Activated CD8-positive, alpha-beta memory T cell treated with anti-CD3 and anti-CD28 coated beads, Interleukin-2, amount 10 ng/mL, durations not matched to agents 7 days and 5 days (primary cell): ENCODE measurements at places on chromosomes 12 and 14.

GRCh38 chr12:128871516-128871892, 18.2 kb downstream of the GLT1D1 start:
- no peak for DNase-seq

- DNase-seq = no peak
Observed at GRCh38 chr12:110555577-110556406, 27.3 kb downstream of the PPTC7 start.

DNA sequence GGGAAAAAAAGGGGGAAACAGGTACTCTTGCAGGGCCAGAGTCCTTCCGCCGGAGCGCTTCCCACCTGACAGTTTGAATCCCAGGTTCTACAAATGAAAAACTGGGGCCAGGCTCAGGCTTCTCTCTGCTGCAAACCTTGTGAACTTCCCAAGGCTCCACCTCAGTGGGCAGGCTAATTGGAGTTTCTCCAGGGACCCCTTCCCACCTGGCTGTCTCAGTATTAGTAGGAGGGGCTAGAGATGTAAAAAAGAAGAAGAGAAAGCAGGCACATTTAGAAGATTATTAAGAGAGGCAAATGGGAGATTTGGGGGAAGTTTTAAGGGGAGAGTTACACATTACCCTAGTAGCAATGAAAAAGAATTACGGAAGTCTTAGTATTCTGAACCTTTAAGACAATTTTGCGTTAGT, 20.0 kb upstream of the CLEC2D start:
- no peak for DNase-seq

DNA sequence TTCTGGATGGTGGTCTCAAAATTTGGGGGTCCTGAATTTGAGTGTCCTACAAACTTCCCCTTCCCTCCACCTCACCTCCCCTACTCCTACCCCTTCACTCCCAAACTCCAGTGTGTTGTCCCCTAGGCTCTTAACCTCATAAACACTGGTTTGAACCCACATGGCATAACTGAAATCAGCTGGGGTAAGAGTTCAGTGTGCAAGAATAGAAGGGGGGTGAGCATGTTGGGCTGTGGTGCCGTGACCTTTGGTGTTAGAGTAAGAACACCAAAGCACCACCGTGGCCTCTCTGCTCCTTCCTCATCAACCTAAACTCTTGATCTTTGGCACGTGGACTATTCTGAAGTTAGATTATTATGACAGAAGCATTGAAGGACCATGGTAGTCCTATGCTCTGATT, 11.0 kb downstream of the PCBP2 start:
- DNase-seq = no peak

GRCh38 chr12:19498099-19498498, 58.8 kb downstream of the AEBP2 start:
- DNase-seq = no peak

DNA sequence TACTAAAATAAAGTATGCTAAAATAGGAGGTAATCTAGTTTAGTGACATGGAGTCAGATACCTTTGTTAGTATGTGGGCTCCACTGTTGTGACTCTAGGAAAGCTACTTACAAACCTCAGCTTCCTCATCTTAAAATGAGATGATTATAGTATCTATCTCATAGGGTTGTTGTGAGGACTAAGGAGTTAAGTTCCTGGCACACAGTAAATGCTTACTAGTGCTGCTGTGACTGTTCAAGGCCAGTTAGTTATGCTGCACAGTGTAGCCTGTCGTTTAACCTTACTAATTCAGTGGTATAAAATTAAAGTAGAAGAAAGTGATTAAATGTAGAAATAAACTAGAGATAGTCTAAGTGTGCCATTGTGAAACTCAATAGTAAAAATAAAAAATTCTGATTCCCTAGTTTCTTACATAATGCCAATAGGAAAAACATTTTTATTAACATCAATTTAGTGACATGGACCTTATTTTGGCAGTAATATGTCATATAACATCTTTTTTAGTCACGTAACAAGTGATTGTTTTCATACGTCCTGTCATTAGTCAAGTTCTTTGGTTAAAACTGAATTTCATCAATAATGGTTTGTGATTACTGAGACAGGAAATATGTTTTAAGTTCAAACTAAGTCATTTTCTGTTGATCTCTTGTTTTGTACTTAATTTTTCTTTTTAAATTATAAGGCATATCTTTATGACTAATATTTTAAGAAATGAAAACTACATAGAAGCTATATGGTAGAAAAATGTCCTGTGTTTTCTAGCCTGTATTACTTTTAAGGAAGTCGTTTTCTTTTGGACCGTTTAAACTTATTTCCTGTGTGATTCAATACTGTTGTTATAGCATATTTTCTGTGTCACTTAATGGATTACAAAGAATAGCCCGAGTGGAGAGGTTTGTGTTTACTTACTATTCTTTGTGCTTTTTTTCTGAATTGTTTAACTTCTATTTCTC, 74.0 kb downstream of the PCNX1 start:
- no peak for DNase-seq

DNA sequence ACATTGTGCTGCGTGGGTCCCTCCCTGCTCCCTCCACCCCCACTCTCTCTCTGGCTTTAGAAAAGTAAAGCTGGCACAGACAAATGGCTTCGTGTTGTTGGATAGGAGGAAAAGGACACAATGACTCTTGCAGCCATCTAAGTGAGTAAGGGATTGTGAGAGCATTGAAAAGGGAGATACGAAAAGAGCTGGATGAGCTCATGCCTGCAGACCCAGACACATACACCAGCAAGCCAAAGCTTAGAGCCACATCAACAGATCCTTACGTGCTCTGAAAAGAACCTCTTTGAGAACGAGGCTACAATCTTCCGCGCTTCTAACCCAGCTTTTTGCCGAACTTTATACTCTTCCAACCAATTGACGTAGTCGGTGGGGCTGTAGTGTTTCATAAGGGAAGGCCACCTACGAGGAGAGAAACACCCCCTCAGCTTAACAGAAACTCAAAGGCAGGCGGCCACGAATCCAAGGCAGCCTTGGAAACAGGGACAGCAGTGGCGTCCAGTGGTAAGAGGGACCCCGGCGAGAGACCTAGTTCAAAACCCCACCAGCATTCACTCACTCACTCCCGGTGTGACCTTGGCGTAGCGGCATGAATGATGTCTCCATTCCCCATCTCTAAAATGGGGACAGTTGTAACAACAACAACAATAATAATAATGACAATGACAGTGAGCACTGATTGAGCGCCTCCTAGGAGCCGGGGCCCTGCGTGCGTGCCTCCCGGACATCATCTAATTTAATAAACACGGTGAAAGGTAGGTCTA, 1.1 kb downstream of the FBXO21 start:
- DNase-seq = no peak
